ENCODE measurements at places on chromosomes 4 and X. TPM values are rescaled to one million over a fixed set of nuclear protein-coding genes. Genes with fewer than 3 reads are reported as not detected.

COL4A6 gene
- not detected for total RNA-seq

- peak; percentile 88 for DNase-seq
These were observed at the start of gene BEX4 for GRCh38 chrX:103214870-103215424. TSS of gene BEX4 (plus strand) at chrX:103215108. CDS start at chrX:103216154, 1,046 bp downstream.

DNA sequence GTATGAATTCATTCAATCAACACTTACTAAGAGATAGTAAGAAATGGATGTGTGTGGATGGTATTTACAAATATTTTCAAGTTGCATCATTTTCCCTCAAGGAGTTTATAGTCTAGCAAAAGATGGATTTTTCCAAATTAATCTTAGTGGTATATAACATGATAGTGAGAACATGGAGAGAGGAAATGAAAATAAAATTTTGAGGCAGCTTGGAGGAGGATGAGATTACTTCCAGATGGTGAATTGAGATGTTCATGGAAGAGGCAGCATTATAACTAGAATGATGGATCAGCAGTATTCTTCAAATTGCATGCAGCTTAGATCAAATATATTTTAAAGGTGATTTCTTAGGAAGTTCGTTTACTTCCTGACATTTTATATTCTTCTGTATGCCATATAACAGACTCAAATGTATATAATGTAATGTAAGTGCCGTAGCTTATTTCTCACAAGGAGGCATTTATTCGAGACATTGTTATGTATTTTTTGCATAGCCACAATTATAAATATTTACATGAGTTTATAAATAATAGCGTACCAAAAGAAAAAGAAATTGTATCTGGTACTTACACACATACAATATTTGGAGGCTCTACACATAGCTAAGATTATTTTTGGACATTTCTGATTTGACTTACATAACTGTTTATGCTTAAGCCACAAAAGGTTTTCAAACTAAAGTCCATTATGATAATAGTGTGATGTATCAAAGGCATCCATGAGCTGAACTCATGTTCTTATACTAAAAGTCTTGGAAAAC lies 439.4 kb downstream of the SPRY1 start:
- no peak for DNase-seq

TMEM35A gene
- total RNA-seq: 0.26 TPM

GRCh38 chrX:154368630-154369448 lies 5.6 kb downstream of the FLNA start:
- DNase-seq: peak; percentile 95

DNA sequence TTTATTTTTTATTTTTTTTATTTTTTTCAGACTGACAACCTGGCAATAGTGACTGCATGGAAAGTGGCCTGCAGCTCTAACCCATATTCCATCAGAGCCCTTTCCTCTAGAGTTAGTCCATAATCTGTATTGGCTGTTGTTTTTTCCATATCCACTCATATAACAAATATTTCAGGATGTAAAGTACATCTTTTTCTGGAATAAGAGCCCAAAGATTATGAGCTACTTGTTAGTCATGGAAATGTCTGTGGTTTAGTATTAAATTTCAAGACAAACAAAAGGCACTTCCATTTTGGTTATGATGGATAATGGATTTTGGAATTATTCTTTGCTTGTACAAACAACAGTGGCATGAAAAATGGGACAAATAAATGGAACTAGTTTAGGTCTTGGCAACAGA lies 296.0 kb upstream of the HS3ST1 start:
- DNase-seq: no peak

DNA sequence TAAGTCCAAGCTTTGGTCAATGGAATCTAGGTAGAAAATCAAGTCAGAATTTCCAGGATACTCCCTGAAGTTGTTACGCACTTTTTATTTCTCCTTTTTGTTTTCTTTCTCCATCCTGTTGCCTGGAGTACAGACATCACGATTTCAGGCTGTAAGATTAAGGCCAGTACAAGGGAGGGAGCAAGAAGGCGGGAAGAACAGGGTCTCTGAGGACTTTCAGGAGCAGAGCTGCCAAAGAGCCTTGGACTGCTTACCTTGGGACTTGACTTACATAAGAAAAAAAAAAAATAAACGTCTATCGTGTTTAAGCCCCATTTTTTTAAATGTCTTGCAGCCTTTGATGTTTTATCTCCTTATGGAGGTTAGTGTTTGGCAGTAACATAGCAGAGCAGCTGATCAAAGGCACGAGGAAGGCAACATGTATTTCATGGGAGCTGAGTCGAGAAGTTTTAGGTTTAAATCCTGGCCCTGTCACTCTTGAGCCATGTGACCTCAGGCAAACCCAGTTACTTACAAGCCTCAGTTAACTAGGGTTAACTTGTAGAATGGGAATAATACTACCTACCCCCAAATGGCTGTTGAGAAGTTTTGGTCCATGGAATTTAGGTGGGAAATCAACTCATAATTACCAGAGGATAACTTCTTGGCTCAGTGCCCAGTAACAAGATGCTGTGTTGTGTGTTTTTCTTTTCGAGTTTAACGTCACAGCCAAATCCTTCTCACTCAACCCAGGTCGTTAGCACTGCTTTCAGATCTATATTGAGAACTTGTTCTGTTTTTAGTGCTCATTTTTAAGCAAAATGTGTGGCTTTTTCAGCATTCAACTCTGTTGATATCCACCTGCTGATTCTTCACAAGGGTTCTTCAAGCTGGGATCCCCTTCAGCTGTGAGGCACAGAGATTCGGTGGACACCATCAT lies 106.8 kb downstream of the CLNK start:
- DNase-seq: no peak

GCNA gene
- total RNA-seq: 6.9 TPM

PFKFB1 gene
- total RNA-seq: 1.6 TPM

HMGN5 gene
- total RNA-seq: 2.7 TPM

DNA sequence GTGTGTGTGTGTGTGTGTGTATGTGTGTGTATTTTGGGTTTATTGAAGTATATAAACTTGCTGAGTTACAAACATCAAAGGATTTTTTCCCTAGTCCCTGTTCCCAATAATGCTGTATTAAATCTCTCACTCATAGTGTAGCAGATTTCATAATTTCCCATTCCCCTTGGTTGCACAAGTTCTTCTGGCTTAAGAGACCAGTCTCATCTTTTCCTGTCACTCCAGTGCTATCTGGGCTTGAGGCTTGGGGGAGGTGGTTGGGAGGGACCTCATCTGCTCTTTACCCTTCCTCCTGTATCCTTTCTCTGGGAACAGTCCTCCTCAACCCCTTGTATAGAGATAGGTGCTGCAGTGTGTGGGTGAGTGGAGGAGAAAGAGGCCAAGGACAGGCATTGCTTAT lies 285.4 kb upstream of the BOD1L1 start:
- DNase-seq: no peak

DNA sequence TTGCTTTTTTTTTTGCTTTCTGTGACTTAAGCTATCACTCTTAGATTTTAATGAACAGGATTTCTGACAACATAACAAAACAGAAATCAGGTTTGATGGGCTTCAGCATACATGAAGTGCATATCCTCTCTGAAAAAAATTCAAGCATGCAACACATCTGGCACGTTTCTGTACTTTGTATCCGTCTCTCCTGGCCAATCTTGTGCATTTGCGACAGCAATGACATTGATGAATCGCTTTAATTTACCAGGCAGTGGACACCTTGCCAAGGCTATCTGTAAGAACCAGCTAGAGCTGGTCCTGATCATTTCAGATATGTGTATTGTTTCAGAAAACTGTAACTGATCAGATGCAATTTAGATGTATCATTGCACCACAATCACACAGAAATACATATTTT lies 93.3 kb downstream of the CCSER1 start:
- no peak for DNase-seq

- no peak for DNase-seq
These were observed 211.7 kb downstream of the NAF1 start for GRCh38 chr4:162954976-162955375.

INPP4B gene
- 64.9 TPM for total RNA-seq

MAGEA11 gene
- total RNA-seq: not detected

DNA sequence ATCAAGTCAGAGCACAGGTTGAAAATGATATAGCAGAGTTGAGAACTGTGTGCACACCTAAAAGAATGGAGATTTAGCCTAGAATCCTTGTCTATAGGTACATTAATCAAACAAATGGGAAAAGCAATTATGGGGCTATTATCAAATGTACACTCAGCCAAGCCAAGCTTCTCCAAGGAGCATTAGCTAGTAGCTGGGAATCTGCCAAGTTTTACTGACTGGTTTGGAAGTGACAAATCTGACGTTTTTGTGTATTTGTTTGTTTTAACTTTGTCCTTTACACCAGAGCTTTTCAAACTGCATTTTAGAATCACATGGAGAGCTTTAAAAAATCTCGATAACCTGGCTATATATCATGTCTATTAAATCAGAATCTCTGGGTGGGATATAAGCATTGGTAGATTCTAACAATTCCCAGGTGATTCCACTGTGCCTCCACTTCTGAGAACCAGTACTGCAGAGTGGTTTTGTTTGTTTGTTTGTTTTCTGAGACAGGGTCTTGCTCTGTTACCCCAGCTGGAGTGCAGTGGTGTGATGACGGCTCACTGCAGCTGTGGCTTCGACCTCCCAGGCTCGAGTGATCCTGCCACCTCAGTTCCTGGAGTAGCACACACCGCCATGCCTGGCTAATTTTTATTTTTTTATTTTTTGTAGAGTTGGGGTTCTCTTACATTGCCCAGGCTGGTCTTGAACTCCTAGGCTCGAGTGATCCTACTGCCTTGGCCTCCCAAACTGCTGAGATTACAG lies 279.8 kb downstream of the UNC5C start:
- no peak for DNase-seq

GRCh38 chr4:101790521-101791181 lies at the start of gene BANK1:
TSS of gene BANK1 (plus strand) at chr4:101790730. CDS start at chr4:101790881, 151 bp downstream.
- DNase-seq: peak; percentile 45

DNA sequence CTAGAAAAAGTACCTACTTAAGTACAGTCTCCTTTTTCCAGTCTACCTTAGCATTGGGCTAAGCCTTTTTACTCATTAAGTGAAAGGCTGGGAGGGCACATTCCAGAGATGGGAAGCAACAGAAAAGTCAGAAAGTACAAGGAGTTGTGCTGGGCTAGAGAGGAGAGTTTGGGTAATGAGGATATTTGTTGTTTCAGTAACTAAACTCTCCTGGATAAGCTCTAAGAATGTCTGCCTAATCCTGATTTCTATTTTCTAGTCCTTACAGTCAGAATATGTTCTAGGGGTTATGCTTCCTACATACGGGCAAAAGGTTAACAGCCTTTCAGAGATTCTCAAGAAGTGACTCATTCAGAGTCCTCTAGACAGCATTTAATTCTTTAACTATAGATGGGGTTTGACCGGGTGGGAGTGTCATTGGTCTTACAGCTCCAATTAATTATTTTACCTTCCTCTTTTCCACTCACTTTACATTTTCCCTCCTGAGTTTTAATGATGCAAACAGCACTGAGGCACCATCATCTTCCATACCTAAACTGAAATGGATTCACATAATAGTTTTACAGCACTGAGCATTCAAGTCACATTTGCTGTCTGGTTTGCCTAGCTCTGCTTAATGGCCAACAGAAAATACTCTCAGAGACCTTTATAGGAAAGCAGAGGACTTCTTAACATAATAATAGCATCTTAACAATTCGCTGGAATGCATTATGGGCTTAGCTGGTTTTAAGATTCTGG lies 42.9 kb downstream of the USP26 start:
- no peak for DNase-seq

GRCh38 chrX:154064637-154065435 lies 32.7 kb downstream of the MECP2 start:
- no peak for DNase-seq

- no peak for DNase-seq
These were observed 110.2 kb downstream of the FAM53A start for GRCh38 chr4:1573830-1574459.

- DNase-seq: no peak
These were observed 335.1 kb downstream of the SMARCA1 start for GRCh38 chrX:129188231-129188630.

TRIM61 gene
- total RNA-seq: 1.8 TPM

GRCh38 chrX:40171513-40172400 lies 74.0 kb upstream of the BCOR start:
- peak; percentile 43 for DNase-seq

GRCh38 chrX:43238461-43238945 lies 417.6 kb upstream of the MAOA start:
- DNase-seq: no peak

DNA sequence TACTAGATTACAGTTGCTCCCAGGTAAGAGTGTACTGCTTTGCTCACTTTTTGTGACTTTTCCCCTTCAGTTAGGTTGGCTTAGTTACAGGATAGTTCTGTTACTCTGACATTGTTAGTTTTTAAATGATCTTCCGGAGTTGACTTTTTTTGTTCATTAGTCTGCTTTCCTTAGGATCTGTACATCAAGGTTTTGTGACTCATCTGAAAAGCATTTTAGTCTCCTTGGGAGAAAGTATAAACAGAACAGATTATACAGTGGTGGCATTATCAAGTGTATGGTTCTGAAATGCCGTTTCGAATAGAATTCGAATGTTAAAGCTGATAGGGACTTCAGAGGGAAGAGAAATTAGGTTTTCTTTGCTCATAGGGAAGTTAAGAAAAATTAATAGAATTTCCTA lies 63.3 kb downstream of the USP9X start:
- DNase-seq: no peak

- DNase-seq: no peak
These were observed 60.5 kb upstream of the TRIM2 start for GRCh38 chr4:153143527-153144348.

- DNase-seq: no peak
These were observed 401.0 kb downstream of the IL1RAPL1 start for GRCh38 chrX:28988246-28988645.

DNA sequence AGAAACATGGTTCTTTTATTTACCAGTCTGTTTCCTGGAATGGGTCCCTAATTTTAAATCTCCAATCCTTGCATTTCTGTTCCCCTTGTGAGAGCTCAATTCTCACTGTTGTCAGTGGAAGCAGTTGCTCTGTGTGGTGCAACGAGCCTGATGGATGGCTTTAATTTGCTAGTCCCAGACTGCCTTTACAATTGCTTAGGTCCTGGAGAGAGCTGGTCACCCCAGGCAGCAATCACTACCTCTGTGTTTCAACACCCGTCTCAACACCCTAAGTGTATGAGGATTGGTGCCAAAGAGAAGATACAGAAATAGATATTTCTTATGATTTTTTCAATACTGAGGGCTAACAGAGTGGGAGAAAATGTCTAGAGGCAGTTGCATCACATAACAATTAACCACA lies 873.8 kb downstream of the GLUD2 start:
- no peak for DNase-seq

GRCh38 chr4:152206185-152206584 lies 329.7 kb downstream of the FBXW7 start:
- DNase-seq: no peak

FAM241A gene
- 4.2 TPM for total RNA-seq

- DNase-seq: no peak
These were observed 200.6 kb upstream of the LDB2 start for GRCh38 chr4:17098996-17099395.

GRCh38 chrX:137747244-137748043 lies 181.5 kb downstream of the ZIC3 start:
- DNase-seq: no peak

DNA sequence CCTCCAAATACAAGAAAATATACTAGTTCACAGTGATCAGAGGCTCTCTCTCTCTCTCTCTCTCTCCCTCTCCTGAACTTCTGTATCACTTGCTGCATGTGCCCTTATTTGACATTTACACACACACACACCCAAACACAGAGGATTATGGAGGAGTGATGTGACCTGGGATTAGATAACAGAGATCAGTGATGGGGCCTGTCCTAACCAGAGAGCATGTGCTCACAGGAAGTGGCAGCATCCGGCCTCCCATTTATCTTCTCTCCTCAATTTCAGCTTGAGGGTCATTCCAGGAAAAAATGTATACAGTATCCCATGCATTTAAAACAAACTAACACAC lies 143.0 kb downstream of the TSPAN5 start:
- no peak for DNase-seq
